Kidney tubule cell (primary cell): ENCODE measurements at places on chromosomes 7 and 10.

DNA sequence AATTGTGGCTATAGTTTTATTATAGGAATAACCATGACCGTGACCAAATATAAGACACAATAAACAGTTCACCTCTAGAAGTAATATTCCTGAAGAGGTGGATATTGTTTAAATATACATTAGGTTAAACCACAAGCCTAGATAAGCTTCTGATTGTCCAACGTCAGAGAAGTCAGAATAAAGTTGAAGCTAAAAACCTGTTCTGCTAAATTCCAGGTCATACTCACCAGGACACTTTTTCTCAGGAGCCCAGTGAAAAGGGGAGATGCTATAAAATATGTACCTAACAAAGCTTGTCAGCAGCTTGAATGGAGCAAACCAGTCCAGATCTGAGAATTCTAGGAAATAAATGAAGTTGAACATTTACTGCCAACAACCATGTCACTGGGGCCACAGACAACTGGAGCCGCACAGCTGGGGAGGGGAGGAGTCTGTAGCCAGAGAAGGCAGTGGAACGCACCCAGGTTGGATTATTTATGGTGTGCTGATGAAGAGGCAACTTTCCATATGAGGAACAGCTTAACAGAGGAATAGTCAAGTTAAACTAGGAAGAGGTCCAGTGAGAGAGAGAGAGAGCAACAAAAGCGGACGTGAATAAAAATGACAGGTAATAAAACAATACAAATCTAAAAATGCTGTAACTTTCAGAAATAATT lies 191.1 kb downstream of the ZNF438 start:
- DNase-seq: no peak

- DNase-seq: no peak
Observed at GRCh38 chr7:141027043-141027442, 12.3 kb upstream of the MRPS33 start.

- DNase-seq: peak; percentile 96
Observed at GRCh38 chr7:19939746-19940145, 166.3 kb upstream of the TMEM196 start.

GRCh38 chr7:70263471-70264255 lies 665.4 kb downstream of the AUTS2 start:
- no peak for DNase-seq

- DNase-seq: peak; percentile 78
Observed at GRCh38 chr7:151756076-151756731, 120.7 kb downstream of the PRKAG2 start.

GRCh38 chr10:133131734-133132472 lies 28.1 kb upstream of the KNDC1 start:
- peak; percentile 74 for DNase-seq

DNA sequence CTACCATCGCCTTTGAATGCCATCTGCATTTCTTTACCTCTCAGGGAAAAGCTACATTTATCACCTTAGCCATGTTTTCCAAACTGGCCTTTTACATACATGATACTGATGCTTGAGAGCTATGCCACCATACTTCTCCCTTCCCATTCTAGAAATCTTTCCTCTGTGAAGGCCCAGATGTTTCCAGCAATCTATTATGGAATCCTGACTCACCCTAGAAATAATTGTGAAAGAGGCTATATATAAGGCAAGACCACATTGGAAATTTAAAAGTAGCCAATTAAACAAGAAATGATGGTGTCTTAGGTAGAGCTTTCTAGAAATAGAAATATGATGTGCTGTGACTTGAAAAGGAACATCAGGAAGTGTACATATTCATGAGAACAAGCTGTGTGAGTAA lies 389.7 kb downstream of the INHBA start:
- no peak for DNase-seq

GRCh38 chr10:3774814-3775695 lies 10.0 kb downstream of the KLF6 start:
- peak; percentile 87 for DNase-seq

DNA sequence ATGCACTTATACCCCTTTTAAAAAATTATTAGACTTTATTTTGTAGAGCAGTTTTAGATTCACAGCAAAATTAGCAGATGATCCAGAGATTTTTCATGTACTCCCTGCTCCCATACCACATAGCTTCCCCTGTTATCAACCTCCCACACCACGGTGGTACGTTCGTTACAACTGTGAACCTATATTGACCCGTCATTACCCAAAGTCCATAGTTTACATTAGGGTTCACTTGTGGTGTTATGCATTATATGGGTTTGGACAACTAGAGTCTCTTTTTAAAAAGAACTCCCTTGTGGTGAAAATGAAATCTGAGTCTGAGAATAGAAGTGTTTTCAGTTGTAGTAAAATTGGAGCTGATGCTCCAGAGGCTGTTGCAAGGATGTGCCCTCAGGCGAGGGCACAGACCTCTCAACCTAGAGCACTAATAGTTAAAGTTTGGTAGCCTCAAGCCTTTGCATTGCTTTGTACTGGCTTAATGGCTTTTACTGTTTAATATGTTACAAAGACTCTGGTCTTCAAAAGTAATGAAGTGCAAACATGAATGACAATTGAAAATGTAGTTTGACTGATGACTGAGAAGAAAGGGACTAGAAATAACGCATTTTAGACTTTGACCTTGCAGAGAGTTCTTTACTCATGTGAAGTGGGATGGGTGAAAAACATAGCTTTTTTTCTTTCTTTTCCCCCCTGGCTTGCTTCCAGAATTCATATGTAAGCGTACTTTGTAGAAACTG lies 30.6 kb upstream of the CSTF2T start:
- DNase-seq: no peak

GRCh38 chr10:64215088-64215487 lies 693.9 kb downstream of the REEP3 start:
- DNase-seq: no peak

GRCh38 chr7:105250239-105250638 lies 138.5 kb downstream of the SRPK2 start:
- DNase-seq: no peak

GRCh38 chr7:45885264-45885882 lies 2.9 kb upstream of the IGFBP1 start:
- DNase-seq: peak; percentile 71

GRCh38 chr7:76302347-76303201 lies at the start of gene HSPB1:
Gene HSPB1 (plus strand): TSS chr7:76302673. CDS start chr7:76302713, 40 bp downstream.
- DNase-seq: peak; percentile 92

DNA sequence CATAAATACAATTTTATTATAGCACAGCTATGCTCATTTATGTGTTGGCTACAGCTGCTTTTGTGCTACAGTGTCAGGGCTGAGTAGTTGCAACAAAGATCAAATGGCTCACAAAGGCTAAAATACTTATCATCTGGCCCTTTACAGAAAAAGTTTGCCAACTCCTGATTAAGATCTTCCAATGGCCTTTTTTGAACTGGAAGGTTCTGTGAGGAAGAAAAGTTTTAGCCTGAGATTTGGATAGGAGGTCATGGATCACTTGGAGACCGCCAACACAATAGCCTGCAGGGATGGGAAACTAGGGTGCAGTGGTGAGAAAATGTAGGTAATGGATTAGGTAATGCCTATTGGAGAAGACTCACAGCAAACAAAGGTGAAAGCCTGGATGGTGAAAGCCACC lies 169.8 kb downstream of the NOC3L start:
- DNase-seq: no peak

- no peak for DNase-seq
Observed at GRCh38 chr10:31751051-31751737, 177.4 kb downstream of the ARHGAP12 start.
